ENCODE measurements at places on chromosomes 6 and 20.

DNA sequence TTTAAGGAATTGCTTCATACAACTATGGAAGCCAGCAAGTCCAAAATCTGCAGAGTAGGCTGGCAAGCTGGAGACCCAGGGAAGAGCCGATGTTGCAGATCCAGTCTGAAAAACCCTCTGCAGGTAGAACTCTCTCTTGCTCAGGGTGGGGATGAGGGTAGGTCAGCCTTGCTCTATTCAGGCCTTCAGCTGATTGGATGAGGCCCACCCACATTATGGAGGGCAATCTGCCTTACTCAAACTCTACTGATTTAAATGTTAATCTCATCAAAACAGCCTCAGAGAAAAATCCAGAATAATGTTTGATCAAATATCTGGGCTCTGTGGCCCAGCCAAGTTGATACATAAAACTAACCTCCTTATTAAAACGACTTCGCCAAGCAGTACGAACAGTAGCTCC lies 29.7 kb upstream of the RNF24 start:
- DNase-seq = no peak

DNA sequence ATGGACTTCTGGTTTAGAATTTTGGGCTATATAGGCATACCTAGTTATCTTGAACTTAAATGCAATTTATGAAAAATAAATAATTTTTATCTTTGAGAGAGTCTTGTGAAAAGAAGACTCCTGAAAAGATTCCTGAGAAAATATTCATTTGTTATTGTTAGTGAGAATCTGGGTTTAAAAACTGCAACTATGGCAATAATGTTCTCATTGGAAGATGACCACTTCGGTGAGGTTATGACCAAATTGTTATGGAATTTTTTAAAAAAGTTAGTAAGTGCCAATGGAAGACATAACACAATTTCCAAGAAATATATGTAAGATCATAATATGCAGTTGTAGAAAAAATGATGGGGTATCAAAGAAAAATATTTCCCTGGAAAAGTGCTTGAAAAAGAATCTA lies 46.3 kb downstream of the GRIK2 start:
- no peak for DNase-seq

- no peak for DNase-seq
These were observed 2.9 kb upstream of the PNISR start for GRCh38 chr6:99427988-99428387.

- no peak for DNase-seq
These were observed 29.3 kb upstream of the FAM83B start for GRCh38 chr6:54817236-54817635.

- no peak for DNase-seq
These were observed 913 bp downstream of the BTN2A2 start for GRCh38 chr6:26383624-26384417.

GRCh38 chr6:139855671-139856311 lies 481.3 kb upstream of the CITED2 start:
- DNase-seq = no peak

DNA sequence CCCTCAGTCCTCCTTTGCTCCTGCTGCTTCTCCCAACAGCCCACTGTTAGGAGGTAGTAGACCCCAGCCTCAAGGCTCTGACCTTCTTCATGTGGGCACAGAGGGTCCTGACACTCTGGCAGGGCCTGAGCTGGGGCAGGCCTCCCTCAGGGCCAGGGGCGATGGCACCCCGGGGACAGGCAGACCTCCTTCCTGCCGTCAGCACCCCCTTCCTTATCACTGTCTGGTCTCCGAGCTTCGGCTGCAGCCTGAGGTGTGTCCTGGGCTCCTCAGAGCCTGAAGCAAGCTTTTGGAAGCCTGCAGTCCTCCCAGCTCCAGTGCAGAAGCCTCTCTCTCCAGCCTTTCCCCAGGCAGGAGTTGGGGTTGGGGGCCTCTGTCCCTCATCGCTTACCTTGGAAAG lies 22.0 kb downstream of the SPDEF start:
- no peak for DNase-seq

DNA sequence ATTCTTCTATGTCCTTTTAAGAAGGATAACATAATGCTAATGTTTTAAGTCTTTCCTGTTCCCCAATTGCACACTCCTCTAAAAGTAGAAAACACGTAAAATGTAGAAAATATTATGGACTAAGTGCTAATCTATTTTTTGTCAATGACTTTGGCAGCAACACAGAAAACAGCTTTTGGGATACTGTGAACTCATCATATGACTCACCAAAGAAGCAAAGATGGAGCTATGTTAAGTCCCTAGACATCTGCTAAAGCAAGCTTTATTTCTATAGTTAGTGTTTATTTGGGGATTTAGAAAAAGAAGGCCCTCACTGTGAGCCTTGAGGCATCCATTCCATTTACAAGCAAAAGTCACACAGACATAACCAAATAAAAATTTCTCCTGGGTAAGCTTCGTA lies 23.0 kb downstream of the OPN5 start:
- no peak for DNase-seq

GRCh38 chr6:97059473-97059872 lies 134.9 kb downstream of the KLHL32 start:
- no peak for DNase-seq

- no peak for DNase-seq
These were observed 2.6 kb upstream of the SIRPB1 start for GRCh38 chr20:1622450-1622849.

DNA sequence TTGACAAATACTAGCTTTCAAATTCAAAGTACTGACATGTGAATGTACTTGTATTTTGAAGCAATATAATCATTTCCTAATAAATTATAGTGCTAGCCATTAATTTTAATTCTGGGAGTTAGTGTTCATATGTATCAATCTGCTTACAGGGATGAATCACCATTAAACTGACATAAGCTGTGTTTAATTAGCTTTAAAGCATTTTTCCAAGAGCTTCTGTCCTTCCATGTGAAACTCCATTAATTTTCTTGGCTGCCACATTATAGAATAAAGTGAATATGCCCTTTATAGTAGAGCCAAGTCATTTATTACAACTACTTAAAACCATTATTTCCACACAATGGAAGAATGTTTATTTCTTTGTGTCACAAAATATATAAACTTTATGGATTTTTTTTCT lies 150.8 kb downstream of the COL21A1 start:
- no peak for DNase-seq

DNA sequence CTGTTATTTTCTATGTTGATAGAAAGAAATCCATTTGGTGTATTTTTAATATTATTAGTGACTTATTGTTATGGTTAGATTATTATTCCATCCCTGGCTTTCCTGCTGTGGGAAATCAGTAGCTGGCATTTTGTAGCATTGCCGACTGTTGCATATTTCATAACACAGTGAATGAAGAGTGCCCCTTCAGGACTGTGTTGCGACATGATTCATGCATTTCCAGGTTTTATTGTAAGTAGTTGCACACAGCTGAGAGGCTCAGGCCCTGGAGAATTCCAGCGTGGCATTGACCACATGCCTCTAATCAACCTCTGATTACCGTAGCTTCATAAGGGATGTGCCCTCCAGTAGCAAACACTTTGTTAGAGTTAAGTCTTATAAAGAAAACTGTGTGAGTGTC lies 263.9 kb downstream of the FARS2 start:
- no peak for DNase-seq

DNA sequence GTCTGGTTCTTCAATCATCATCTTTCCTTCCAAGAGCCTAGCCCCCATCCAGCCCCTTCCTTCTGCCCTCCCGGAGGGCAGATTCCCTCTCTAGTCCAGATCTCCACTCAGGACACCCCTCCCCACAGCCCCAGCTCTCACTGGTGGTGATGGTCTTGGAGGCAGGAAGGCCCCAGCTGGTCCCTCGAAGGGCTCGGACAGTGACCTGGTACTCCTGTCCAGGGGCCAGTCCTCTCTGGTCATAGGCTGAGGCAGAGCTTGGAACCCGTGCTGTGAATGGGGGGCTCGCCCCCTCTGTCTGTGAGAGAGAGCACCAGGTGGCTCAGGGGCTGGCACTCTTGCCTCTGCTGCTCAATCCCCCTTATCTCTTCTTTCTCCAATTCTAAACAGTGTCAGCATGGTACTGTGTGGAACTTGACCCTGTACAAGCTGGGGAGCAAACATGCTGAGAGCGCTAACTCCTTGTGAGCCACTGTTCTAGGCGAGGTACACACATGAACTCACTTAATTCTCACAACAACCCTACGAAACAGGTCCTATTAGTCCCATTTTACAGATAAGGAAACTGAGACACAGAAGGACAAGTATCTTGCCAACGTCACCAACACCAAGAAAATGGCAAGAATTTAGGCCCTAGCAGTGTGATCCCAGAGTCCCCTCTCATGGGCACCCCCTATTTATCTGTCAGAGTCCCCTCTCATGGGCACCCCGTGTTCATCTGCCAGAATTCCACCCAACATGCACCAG lies 19.9 kb downstream of the TNXB start:
- DNase-seq = no peak

DNA sequence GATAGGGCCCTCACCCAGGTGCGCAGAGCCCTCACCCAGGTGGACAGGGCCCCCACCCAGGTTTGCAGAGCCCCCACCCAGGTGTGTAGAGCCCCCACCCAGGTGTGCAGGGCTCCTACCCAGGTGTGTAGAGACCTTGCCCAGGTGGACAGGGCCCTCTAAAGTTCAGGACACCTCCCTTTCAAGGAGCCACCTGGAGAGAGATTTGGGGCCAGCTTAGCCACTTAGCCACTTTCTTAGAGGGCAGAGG lies 280.2 kb downstream of the TAF4 start:
- no peak for DNase-seq

Measured in H54 (cell line).